ENCODE measurements at places on chromosomes 16 and 17.

DNA sequence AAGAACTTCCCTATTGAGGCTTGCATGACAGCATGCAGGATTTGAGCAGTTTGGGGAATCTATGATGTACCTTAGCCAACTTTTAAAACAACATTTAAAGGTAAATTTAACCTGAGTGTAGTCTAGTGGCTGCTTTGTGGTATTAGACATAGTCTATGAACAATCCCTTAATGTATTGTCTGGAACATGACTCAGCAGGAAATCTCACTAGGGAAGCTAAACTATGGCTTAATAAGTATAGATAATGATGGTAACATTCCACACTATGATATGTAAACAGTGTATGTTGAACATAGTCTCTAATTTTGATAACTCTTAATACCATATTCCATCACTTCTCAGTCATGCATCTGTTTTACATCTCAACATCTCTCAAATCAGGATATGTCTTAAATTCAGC, 52.1 kb upstream of the SLC12A3 start:
- no peak for DNase-seq

- DNase-seq = no peak
Observed at GRCh38 chr16:89827383-89828198, 684 bp upstream of the SPIRE2 start.

DNA sequence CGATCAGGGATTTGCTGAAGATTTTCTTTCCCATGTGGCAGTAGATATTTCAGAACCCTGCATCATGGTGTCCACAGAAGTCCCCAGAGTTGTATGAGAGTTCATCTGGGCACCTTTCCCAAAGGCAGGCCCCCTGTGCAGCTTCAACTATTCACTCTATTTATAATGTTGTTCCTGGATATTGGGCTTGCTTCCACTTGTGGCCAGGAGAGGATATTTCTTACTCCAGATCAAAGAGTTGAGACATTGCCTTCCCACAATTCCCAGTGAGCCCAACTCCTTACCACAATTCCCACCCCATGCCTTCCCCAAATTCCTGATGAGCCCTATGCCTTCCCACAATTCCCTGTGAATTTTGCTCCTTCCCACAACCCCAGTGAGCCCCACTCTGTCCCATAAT, 206.9 kb downstream of the WWOX start:
- no peak for DNase-seq

DNA sequence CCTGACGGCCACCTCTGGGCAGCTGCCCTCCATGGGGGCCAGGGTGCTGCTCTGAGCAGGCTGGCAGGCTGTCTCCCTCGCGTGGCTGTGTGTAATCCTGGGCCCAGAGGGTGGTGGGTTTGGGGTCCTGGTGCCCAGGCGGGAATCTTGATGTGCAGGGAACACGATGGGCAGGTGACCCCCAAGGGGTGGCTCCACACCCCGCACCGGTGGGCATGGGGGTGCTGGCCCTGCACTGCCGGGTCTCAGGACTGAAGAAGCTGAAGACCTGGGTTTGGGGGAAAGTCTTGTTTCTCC, 8.6 kb downstream of the CHMP6 start:
- no peak for DNase-seq

- no peak for DNase-seq
Observed at GRCh38 chr17:35765756-35766488, 5.2 kb downstream of the C17orf50 start.

- DNase-seq = no peak
Observed at GRCh38 chr16:19919142-19919541, 34.5 kb upstream of the GPRC5B start.

DNA sequence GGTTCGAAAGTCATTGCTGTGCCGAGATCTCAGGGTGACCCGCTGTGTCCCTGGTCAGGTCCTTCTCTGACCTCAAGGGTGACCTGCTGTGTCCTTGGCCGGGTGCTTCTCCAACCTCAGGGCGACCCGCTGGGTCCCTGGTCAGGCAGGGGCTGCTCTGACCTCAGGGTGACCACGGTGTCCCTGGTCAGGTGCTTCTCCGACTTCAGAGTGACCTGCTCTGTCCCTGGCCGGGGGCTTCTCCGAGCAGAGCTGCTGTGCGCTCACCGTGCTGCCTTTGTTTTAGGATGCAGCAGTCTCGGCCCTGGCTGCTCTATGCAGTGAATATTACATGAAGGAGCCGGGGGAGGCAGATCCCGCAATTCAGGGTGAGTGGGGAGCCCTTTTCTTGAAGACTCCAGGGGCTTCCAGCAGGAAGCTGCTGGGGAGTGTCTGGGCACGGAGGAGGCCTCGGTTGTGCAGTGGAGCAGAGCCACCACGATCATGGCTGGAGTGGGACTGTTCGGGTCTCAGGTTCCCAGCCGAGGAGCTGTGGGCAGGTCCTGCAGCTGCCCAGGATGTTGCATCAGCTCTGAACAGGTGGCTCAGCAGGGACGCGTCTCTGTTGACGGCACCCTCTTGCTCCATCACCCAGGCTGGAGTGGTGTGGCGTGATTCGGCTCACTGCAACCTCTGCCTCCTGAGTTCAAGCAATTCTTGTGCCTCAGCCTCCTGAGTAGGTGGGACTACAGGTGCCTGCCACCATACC, 83.7 kb upstream of the ZNF750 start:
- no peak for DNase-seq

DNA sequence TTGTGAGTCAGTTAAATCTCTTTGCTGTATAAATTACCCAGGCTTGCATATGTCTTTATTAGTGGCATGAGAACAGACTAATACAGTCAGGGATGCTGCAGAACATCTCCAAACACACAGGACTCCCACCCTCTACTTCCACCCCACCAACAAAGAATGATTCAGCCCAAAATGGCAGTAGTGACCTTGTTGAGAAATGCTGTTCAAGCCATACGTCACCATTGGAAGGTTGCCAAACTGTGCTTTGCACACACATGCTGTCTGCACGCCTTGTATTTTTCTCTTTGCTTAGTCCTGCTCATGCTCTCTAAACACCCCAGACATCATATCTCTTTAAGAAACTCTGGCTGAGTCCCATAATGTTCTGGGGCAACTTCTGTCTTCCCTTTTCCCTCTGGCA, 589.6 kb downstream of the WWOX start:
- DNase-seq = no peak

GRCh38 chr17:13784434-13785095, 182.8 kb upstream of the HS3ST3A1 start:
- no peak for DNase-seq

DNA sequence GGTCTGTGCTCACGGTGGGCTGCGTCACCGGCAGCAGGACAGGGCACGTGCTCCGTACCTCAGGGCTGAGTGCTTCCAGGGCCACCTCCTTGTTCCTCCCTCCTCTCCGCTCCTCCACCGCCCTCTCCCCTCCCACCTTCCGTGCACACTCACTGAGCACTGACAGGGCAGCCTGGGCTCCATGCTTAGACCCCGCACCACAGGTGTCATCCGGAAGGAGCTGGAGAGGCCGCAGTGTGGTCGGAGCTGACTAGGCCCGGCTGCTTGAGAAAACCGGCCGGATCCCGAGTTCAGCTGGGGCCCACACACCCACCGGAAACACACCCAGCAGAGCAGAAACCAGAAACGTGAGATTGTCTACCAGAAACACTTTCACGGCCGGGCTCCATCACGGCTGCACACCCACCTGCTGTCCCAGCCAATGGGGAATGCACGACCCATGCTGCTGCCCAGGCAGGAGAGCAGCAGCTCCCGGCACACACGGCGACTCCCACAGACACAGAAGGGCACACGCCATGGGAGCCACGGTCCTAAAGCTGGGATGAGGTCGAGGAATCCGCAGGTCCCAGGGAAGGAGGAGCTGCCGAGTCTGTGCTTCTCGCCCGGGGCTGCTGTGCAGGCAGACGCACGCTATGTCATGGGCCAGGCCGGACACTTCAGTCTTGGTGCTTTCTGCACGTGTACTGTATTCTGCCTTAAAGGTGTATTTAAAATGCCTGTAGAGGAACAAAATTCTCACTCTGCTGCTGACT, 55.0 kb upstream of the ZNF469 start:
- no peak for DNase-seq

DNA sequence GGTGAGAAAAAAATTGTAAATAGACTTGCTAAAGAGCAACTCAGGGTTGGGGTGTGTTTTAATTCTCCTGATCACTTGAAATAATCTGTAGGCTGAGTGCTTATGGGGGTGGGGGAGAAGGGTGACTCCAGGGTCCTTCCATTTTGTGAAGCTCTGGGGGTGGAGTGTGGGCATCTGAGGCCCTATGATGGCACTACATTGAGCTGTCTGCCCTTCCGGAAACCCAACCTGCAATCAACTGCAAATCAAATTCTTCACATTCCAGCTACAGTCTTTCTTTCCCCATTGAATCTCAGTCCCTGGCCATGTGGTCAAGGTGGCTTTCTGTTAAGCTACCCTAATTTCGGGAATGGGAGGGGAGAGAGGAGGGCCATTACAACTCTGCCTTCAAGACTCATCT, 6.0 kb upstream of the CDC6 start:
- no peak for DNase-seq

GRCh38 chr16:7303660-7304200, 28.9 kb upstream of the RBFOX1 start:
- DNase-seq = no peak

DNA sequence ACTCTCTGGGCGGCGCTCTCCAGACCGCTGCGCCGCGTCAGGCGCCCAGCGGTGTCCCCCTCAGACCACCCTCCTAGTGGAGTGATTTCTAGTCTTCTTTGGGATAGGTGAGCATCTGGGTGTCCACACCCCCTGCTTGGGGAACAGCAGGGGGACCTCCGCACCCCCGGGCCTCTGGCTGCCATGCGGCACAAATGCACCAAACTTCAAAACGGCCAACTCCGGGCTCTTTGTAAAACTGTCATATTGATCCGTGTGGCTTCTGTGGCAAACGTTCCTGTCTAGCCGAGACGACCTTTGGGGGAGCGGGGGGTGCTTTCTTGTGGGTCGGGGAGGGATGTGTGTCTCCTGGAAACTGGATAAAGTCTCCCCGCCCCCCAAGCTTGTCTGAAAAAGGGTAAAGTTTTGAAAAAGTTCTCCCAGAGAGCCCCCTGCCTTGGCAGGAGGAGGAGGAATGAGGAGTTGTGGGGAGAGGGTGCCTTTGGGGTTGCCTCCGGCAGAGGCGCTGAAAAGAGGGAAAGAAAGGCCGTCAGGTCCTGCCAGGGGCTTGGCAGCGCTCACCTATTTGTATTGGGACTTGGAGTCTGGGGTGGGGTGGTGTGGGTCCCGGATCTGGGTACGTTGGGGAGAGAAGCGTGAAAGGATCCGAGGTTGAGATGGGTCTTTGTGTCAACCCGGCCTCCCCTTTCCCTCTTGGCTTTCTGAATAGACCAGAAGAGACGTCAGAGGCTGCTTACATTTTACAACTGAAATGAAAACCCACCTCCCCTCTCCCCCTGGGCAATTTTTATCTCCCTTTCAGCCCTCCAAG, 2.2 kb upstream of the CHD3 start:
- peak; percentile 58 for DNase-seq

- DNase-seq = no peak
Observed at GRCh38 chr17:1995907-1996799, 29.0 kb downstream of the RTN4RL1 start.

Measured in CD4-positive, alpha-beta T cell treated with Interleukin-4 for 4 hours (primary cell).